ENCODE measurements at places on chromosomes 1 and 21. TPM values are rescaled to one million over a fixed set of nuclear protein-coding genes. Genes with fewer than 3 reads are reported as not detected.

ADAMTS4 gene
- 0.63 TPM for total RNA-seq

C4BPA gene
- total RNA-seq: not detected

CYYR1 gene
- total RNA-seq: 2.7 TPM

S100A9 gene
- total RNA-seq: not detected

AKT3 gene
- total RNA-seq: 95.2 TPM

CCDC28B gene
- 43.3 TPM for total RNA-seq

AMPD1 gene
- not detected for total RNA-seq

ADGRL2 gene
- total RNA-seq: 75.4 TPM

RGS7 gene
- total RNA-seq: 8.6 TPM

PRAMEF9 gene
- not detected for total RNA-seq

CR1L gene
- not detected for total RNA-seq

LCE2A gene
- not detected for total RNA-seq

KRTAP20-4 gene
- total RNA-seq: not detected

C1orf116 gene
- total RNA-seq: 0.52 TPM

LEMD1 gene
- 4.2 TPM for total RNA-seq

C1orf141 gene
- total RNA-seq: 0.16 TPM

NR1I3 gene
- 1.2 TPM for total RNA-seq

CFAP45 gene
- 30.7 TPM for total RNA-seq

TCHHL1 gene
- not detected for total RNA-seq
